Activated CD4-positive, alpha-beta memory T cell treated with anti-CD3 and anti-CD28 coated beads for 36 hours (primary cell): ENCODE measurements at places on chromosomes 11 and 22.

GRCh38 chr11:33910958-33911339 is 19.1 kb upstream of the LMO2 start:
- DNase-seq = no peak

DNA sequence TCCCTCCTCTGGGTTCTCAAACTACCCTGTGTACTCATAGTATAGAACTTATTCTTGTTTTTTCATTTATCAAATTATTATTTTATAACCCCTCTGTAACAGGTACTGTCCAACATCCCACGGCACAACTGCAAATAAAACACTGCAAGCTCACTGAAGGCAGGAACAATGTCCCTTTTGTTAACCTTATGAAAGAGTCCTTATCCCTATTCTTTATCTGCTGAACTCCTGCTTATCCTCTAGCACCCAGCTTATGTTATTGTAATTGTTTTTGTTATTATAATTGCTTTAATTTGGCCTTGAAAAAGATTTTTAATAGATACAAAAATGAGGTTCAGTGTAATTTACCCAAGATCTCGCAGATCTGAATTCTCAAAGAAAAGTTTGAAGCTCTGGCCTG is 130.4 kb downstream of the MSANTD4 start:
- no peak for DNase-seq

GRCh38 chr22:39468487-39469325 is 11.9 kb downstream of the MGAT3 start:
- DNase-seq = no peak

GRCh38 chr11:2655834-2656622 is 43.8 kb downstream of the KCNQ1OT1 start:
- no peak for DNase-seq

- no peak for DNase-seq
Observed at GRCh38 chr11:66906061-66906733, 49.3 kb downstream of the LRFN4 start.

DNA sequence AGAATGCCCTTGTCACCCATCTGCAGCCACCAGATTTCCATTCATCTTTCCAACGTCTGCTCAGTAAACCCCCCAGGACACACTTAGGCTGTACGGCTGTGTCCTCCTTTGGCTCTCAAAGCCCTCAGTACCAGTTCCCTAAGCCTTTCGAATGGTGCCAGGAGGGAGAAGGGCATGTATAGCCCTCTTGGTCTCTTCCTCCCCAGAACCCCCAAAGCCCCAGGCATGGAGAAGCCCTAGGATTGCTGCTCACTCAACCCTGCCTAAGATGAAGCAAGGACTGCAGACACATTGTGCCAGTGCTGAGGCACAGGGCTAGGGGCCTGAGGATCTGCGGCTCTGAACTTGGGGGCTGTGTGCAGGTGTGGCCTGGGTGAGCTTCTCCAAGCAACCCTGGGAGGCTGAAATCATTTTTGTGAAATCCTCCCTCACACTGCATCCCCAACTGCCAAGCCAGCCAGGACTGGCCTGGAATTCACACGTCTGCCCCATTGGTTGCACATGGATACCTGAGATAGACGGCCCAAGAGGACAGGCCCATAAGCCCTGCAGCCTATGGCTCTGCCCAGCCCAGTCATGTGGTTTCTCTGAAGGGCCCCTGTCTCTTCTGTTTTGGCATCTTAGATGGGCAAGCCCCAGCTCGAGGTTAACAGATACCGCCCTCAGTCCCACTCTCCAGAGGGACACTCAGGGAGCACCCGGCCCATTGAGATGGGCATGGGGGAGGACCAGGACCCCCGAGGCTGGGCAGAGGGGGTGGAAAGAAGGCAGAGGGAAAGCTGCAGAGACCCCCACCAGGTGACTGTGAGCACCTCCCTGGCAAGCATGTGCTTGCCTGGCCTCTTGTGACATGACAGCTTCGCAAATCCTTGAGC is 34.0 kb downstream of the KCNQ1OT1 start:
- DNase-seq = peak; percentile 2

DNA sequence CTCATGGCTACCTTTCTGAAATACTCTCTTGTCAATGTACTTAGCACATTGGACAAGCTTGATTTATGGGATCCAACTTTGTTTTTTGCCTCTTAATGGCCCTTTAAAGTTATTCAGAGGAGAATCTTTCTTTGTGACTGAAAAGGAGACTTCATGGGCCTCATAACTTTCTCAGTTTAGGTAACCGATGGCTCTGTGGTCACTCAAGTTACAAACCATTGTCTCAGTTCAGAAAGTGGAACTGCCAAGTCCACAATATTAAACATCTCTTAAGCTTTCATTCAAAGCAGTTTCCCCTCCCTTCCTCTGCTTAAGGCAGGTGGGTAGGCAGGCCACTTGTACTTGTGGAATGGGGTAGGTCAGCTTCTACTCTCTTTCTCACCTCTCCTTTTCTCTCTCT is 12.3 kb upstream of the ARL14EP start:
- no peak for DNase-seq

- DNase-seq = no peak
Observed at GRCh38 chr11:87120937-87121336, 83.2 kb downstream of the TMEM135 start.

DNA sequence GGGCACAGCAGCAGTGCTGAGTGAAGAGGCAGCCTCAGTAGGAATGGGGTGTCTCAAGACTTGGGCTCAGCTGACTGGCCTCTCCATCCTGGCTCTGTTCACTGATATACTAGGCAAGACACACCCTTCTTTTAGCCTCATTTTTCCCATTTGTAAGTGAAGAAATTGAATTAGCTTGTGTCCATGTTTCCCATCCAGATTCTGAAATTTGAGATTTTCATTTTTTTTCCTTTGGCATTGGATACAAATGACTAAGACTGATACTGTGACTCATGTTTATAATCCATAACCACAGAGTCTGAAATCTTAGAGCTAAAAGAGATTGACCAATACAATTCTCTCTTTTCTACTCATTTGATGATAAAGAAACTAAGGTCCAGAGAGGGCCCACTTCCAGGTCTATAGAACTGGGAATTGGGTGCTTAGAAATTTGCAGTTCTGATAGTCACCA is 110.9 kb downstream of the KCNC1 start:
- no peak for DNase-seq

DNA sequence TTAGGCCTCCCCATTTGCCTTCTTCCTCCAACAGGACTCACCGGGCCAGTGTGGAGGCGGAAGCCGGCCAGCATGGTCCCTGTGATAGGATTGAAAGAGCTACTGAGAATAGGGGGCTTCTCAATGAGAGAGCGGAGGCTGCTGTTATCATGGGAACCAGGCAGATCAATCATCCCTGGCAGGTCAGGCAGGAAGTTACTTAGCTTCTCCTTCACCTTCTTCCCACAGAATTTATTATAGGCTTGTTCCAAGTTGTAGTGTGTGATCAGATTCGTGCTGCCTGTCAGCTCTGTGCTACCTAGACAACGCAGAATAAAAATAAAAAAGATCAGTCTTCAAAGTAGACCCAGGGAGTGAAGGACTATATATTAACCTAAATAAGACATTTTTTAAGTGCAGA is 7.1 kb downstream of the MED19 start:
- DNase-seq = no peak

- no peak for DNase-seq
Observed at GRCh38 chr11:4891996-4892640, 10.4 kb downstream of the OR51T1 start.

DNA sequence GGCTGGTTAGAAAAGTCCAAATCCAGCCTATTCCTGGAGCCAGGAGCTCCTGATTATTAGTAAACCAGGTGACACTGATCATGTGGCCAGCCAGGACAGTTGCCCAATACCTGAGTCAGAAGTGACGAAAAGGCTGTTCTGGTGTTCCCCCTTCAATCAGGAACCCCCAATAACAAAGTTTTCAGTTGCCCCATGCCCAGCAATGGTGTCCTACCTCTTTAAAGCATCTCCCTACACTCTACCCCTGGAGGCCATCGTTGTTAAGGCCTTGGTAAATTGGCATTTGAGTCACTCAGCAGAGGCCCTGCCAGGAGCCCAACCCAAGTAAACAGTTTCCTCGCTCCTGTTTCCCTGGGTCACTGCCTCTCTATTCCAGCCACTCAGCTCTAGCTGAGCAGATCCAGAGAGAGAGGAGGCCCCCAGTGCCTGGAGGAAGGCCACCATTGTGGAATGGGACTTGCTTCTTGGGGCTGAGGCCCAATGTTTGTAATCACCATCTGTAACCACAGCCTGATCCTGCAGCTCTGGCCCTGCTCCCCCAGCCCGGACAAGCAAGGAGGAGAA is 25.0 kb downstream of the ARHGAP1 start:
- DNase-seq = no peak

DNA sequence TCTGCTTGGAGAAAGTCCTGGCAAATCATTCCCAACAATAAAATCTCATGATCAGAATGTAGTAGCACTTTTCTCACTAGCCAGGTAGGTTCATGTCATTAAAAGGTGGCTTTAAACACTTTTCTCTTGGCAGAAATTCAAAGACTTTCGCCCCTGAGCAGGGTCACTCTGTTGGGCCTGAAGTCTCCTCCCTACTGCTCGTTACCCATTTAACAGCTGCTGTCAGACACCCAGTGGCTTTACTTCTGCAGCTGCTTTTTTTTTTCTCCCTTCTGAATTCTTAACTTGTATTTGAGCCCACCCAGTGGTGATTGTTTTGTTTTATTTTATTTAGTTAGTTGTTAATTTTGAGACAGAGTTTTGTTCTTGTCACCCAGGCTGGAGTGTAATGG is 25.0 kb downstream of the ARHGAP8 start:
- no peak for DNase-seq

GRCh38 chr11:69572233-69572860 is 68.6 kb upstream of the CCND1 start:
- no peak for DNase-seq

GRCh38 chr11:86148345-86148747 is 79.5 kb upstream of the PICALM start:
- no peak for DNase-seq

DNA sequence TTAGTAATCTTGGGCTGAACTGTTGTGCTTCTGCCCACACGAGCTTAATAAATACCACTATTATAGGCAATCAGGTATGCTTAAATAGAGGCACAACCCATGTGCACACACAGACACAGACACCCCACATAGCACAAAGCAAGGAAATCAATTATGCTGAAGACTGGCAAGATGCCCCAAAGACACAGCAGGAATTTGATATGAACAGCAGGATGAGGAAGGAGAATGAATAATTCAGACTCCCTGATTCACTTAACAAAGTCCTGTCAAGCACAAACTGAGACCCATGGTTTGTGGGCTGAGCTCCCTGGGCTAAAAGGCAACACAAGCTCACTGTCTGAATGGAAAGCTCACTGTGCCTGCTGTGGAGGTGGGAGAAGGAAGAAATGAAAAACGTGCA is 42.5 kb downstream of the RBFOX2 start:
- no peak for DNase-seq

GRCh38 chr11:110918351-110918750 is 206.1 kb upstream of the ARHGAP20 start:
- no peak for DNase-seq

DNA sequence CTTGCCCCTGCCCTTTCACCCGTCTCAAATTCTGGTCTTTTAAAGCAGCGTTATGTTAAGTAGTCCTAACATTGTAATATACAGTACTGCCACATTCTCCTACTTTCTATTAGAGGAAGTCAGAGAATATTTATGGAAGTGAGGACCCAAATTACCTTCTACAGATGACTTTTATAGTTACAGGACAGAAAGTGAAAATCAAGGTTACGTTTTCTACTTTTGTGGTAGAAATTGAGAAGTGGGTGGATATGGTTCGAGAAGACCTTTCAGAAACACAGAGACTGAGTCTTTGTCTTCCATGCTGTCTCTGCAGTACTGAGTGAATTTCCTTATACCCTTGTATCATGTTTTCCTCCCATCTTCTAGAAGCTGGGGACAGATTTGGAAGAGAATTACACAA is 17.1 kb downstream of the SC5D start:
- no peak for DNase-seq

DNA sequence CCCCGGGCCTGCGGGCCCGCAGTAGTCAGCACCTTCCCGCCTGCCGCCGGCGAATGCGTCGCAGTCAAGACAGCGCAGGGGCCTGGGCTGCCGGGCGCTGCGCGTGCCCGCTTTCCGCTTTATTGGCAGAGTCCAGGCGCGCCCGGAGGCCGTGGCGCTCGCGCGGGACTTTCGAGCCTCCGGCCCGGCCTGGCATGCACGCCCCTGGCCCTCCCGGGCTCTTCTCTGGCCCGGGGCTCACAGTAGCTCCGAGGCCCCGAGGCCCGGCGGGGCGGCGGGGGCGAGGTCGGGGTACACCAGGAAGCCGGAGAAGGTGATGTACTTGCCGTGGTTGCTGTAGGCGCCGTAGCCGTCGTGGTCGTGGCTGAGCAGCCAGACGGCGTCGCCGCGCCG is 3.1 kb downstream of the FAM180B start:
- no peak for DNase-seq

DNA sequence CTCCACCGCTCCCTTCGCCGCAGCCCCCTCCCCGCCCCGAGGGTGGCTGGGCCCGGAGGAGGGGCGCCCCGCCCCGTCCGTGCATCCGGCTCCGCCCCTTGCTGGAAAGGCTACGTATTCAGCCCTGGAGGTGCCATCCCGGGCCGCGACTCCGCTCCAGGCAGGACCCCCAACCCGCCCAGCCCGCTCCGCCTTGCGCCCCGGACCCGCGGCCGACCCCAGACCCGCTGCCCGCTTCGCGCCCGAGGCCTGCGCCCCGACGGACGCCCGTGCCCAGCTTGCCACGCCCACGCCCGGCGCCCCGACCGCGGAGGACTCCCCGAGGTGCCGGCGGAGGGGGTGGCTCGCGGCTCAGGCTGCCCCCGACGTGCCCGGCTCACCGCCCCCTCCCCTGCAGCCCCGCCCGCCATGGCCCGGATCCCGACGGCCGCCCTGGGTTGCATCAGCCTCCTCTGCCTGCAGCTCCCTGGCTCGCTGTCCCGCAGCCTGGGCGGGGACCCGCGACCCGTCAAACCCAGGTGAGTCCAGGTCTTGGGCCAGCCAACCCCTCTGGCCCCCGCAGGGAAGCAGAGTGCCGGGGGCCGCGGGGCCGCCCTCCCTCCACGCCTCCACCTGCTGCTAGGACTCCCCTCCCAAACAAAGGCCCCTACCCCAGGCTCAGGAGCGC is at the start of gene ADM2:
Gene ADM2, plus strand, starts transcription at position 104 of the 667 bp plus-strand sequence. Its CDS starts 305 bp downstream, at position 409.
- DNase-seq = peak; percentile 80

- DNase-seq = no peak
Observed at GRCh38 chr22:40423310-40423688, 52.9 kb downstream of the SGSM3 start.

- no peak for DNase-seq
Observed at GRCh38 chr11:76233196-76233921, 27.1 kb upstream of the WNT11 start.

DNA sequence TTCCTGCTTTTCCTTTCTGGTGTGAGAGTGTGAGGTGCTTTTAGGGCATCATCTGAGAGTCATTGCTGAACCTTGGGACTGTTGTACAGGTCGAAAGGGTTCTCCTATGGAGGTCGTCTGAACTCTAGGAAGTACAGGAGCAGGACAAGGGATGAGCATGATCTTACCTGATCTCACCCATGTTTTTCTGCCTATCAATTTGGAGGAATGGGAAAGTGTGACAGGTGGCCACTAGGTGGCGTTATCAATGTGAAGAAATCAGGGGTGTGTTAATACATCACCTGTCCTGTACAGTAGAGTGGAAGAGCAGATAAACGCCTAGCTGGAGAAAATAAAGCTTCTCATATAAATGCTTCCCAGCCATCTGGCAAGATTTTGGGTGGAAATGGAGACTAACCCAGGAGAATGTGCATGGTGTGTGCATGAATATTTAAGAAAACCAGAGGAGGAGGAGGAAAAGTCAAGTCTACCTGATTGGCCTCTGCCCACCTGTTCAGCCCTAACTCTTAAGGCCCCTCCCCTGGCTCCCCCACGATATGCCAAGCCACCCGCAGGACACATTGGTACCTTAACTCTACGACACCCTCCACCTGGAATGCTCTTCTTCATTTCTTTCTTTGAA is 72.0 kb upstream of the NARS2 start:
- DNase-seq = peak; percentile 72

GRCh38 chr22:47808236-47808635 is 1045.8 kb downstream of the TBC1D22A start:
- DNase-seq = no peak
